ENCODE measurements at places on chromosomes 16 and 17.

- no peak for DNase-seq
These were observed 894 bp upstream of the PHKG2 start for GRCh38 chr16:30747331-30747730.

GRCh38 chr17:81015136-81015535 lies 19.8 kb upstream of the BAIAP2 start:
- no peak for DNase-seq

DNA sequence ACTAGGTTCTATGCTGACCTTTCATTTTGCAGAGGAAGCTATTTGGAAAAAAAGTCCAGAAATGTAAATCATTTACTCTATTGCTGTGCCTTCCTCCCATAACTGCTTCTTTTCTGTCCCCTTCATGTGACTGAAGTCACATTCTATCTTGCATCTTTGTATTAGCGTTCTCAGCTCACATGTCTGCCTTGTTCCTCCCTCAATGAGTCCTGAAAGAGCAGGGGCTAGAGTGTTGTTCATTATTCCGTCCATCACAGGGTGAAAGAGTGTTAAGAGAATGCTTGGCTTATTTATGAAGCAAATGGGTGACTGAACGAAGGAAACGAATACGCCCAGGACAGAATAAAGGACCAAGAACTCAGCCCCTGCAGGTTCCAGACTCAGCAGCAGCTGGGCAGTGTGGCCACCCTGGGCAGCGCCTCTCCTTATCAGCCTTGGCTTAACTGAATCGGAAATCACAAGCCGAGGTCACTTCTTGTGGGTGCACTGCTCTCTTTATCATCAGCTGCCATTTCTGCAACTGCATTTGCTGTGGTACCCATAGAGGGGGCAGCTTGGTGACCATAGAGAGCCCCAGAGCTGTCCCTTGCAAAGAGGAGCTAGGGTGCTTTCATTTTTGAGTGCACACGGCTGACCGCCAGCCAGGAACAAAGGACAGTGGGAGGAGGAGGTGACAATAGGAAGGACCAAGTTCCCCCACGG lies 1.8 kb upstream of the PIK3R6 start:
- DNase-seq = no peak

DNA sequence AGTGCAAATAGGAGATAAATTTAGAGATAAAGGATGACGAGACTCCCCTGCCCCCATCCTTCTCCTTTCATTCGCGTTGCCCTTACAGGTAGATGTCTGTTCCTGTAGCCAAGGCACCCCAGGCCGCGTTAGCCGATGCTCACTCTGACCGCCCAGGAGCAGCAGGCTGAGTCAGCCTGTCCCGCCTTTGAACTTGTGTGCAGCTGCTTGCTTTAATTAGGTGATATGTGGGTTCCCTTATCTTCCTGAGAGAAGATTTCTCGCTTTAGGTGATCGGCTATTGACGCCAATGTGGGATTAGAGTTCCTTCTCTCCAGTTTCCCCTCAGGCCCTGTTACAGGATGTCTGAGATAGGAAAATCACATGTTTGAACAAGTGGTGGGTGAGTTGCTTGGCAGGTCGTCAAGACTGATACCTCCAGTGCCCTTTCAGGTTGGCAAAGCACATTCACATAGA lies 119.5 kb downstream of the MSI2 start:
- no peak for DNase-seq

GRCh38 chr16:57069053-57069452 lies 23.3 kb upstream of the CPNE2 start:
- no peak for DNase-seq

GRCh38 chr17:35717475-35717874 lies 14.0 kb upstream of the RASL10B start:
- no peak for DNase-seq

GRCh38 chr17:7441266-7441665 lies 2.0 kb downstream of the FGF11 start:
- DNase-seq = no peak

All from naive thymus-derived CD4-positive, alpha-beta T cell (primary cell).